ENCODE measurements at places on chromosomes 5 and 9.

DNA sequence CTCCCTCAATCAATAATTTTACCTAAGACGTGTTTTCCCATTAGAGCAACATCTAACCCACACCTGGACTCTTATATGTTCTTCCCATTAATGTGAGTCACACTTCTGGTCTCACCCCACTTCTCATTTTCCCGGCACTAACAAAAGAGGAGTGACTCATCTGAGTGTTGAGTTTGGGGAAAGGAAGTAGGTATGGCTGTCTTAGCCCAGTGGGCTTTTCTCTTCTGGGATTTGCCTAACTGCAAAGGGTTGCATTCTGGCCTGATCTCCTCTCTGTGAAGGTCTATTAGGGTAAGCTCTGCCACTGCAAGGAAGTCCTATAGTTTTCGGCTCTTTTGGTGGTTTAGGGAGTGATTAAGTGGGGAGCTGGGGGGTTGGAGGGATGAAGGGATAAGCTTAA is 195.6 kb downstream of the KIAA0825 start:
- no peak overlapping the region for H3K4me3 ChIP-seq
- H3K27me3 ChIP-seq: no peaks in the 10 kb centered on the region
- no peak for DNase-seq
- no peaks in the 10 kb centered on the region for H3K4me1 ChIP-seq

DNA sequence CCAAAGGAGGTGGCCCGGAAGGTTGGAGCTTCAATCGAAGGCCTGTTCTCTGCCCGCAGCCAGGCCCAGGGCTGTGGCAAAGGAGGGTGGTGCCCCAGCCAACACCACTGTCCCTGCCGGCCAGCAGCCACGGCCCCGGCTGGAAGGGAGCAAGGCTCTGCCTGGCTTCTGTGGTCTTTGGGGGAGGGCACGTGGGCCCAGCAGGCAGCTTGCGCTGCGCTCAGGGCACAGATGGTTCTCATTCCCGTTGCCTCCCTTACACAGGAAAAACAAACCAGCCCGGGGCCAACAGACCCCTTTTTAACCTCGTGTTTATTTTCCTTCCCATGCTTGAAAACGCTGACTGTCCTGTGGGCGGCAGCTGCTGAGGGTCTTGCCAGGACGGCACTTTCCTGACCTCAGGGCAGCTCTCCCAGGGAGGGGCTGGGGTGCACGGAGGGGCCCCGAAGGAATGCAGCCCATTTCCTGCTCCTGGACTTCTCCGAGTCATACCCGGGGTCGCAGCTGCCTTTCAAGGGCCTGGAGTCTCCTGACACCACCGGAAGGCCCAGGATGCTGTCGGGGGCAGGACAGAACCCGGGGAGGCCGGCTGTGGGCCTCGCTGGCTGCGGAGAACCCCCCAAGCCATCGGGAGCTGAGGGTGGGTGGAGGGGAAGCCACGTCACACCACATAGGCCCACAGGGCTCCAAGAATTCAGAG is 1.1 kb upstream of the GPSM1 start:
- no peak overlapping the region for H3K4me3 ChIP-seq
- peaks cover 3% of the 10 kb centered on the region for H3K4me1 ChIP-seq
- no peak for DNase-seq
- H3K27me3 ChIP-seq: no peaks in the 10 kb centered on the region
- H3K27ac ChIP-seq: no peak overlapping the region

DNA sequence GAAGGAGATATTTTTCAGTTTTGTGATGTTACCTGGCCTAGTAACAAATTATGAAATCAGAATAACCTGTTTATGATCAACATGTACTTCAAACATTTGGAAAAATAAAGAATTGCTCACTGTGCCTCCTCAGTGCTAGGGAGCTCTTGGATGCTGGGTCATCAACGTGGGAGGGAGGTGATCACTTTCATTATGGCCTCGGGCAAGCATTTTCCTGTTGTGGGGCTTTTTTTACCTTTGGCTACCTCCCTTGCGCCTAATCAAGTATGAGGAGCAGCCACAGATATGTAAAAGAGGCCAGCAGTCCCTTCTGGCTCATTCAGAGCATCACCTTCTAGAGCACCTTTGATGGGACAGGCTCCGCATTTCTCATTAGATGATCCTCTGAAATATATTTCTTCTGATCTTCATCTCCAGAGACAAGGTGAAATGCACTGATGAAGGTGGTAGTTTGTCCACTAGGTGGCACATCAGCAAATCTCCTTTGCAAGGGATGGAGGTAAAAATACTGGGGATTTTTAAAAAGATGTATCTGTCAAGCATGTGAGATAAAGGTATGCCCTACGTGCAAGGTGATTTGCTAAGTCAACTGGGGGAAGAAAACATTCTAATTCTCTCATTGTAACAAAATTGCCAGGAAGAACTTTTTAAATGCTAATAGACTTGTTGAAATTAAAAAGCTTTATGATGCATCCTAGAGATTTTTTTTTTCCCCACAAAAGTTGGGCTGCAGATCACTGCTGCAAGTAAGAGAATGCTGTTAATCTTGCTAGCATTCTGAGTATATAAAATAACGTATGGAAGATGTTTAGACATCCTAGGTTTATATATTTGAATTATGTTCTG is 218.2 kb downstream of the MAST4 start:
- DNase-seq: no peak
- H3K27me3 ChIP-seq: peaks cover 34% of the 10 kb centered on the region
- H3K4me1 ChIP-seq: peaks cover 9% of the 10 kb centered on the region
- no peak overlapping the region for H3K27ac ChIP-seq
- no peak overlapping the region for H3K4me3 ChIP-seq

DNA sequence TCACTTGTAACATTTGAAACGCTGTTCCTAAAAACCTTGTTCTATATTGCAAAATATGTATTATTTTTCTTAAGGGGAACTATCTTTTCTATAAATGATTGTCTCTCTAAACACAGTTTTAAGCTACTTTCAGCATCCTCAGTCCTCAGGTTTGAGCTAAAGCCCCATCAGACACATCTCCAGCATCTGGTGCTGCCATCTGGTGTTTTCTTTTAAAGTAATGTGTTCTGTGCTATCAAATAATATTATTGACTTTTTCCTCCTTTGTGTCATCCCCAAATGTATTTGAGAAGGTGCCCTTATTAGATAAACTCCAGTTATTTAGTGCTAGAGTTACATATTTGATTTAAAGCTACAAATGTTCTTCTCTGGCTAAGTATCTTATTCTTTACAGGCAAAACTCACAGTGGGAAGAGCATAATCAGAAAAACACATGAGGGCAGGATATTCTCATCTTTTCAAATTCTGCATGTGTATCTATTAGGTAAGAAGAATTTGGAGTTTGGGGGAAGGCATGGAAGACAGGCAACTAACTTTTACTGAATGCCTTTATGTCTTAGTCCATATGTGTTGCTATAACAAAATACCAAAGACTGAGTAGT is 27.5 kb downstream of the ZNF474 start:
- no peaks in the 10 kb centered on the region for H3K36me3 ChIP-seq
- no peak overlapping the region for H3K27ac ChIP-seq
- peaks cover 6% of the 10 kb centered on the region for H3K4me1 ChIP-seq

DNA sequence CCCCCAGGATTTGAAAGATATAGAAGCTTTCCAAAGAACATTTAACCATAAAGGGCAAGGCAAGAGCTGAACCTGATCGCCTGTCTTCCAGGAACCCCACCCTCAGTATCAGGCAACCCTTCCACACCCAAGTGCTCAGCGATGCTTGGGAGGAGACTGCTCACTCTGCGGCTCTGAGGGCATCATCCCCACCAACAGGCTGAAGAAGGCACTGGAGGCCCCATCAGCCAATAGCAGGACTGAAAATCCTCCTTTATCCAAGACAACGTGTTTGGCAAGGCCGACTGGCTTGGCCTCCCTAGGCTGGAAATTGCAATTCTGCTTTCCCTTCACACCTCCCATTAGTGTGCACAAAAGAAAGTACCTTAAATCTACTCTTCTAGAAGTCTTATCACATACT is 1.4 kb upstream of the PPP2CA start:
- peaks cover 31% of the 10 kb centered on the region for H3K4me1 ChIP-seq
- H3K4me3 ChIP-seq: peak overlapping the region; percentile 80

- no peaks in the 10 kb centered on the region for H3K4me1 ChIP-seq
- DNase-seq: no peak
- peaks cover 4% of the 10 kb centered on the region for H3K36me3 ChIP-seq
- no peak overlapping the region for H3K4me3 ChIP-seq
- H3K27ac ChIP-seq: no peak overlapping the region
- no peaks in the 10 kb centered on the region for H3K27me3 ChIP-seq
Observed at GRCh38 chr5:143086908-143087637, 316.4 kb downstream of the NR3C1 start.

GRCh38 chr9:77853716-77854115 is 177.9 kb downstream of the GNAQ start:
- no peak for DNase-seq
- H3K27me3 ChIP-seq: no peaks in the 10 kb centered on the region
- peaks cover 32% of the 10 kb centered on the region for H3K4me1 ChIP-seq
- no peak overlapping the region for H3K27ac ChIP-seq
- H3K36me3 ChIP-seq: peaks cover 9% of the 10 kb centered on the region

DNA sequence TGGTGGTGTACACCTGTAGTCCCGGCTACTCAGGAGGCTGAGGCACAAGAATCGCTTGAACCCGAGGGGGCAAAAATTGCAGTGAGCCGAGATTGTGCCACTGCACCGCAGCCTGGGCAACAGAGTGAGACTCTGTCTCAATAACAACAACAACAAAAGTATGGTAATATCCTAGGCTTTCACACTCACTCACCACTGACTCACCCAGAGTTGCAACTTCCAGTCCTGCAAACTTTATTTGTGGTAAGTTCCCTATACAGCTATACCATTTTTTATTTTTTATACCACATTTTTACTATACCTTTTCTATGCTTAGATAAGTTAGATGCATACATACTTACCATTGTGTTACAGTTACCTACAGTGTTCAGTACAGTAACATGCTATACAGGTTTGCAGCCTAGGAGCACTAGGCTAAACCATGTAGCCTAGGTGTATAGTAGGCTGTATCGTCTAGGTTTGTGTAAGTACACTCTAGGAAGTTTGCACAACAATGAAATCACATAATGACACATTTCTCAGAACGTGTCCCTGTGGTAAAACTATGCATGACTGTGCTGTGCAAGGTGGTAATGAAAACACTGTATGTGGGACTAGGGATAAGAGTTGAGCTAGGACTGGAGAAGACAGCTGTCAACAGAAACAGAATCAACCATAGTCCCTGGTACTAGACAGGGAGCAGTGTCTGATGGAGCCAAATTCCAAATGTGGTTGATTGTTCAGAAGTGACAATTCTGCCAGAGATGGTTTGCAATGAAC is 109.5 kb upstream of the RAD23B start:
- peaks cover 3% of the 10 kb centered on the region for H3K27me3 ChIP-seq
- no peak overlapping the region for H3K4me3 ChIP-seq
- peak; percentile 21 for DNase-seq
- peaks cover 17% of the 10 kb centered on the region for H3K4me1 ChIP-seq
- H3K36me3 ChIP-seq: no peaks in the 10 kb centered on the region

- H3K27ac ChIP-seq: no peak overlapping the region
- H3K36me3 ChIP-seq: no peaks in the 10 kb centered on the region
- no peak for DNase-seq
- H3K4me3 ChIP-seq: no peak overlapping the region
- H3K27me3 ChIP-seq: no peaks in the 10 kb centered on the region
Observed at GRCh38 chr5:6216471-6217075, 161.8 kb downstream of the MED10 start.

- no peaks in the 10 kb centered on the region for H3K27me3 ChIP-seq
- no peaks in the 10 kb centered on the region for H3K4me1 ChIP-seq
- no peaks in the 10 kb centered on the region for H3K36me3 ChIP-seq
- DNase-seq: no peak
- no peak overlapping the region for H3K27ac ChIP-seq
Observed at GRCh38 chr5:172561151-172561550, 79.9 kb upstream of the NEURL1B start.

DNA sequence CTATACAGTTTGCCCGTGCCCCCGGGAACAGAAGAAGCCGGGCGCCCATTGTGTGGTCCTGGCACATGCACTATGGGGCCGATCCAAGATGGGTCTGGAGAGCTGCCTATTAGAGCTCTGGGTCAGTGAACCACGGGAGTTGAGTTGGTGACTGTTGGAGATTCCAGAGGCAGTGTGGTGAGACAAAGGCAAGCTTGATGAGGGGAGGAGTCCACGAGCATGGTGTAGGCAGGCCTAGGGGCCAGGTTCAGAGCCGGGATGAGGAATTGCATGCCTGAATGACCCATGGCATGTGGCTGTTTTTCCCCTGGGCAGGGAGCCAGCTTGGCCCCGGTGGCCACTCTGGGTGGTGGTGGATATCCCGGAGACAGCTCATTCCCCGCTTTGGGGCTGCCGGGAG is 84.4 kb upstream of the STC2 start:
- no peak overlapping the region for H3K4me3 ChIP-seq
- no peak for DNase-seq
- H3K27ac ChIP-seq: no peak overlapping the region
- H3K36me3 ChIP-seq: no peaks in the 10 kb centered on the region
- no peaks in the 10 kb centered on the region for H3K4me1 ChIP-seq
- no peaks in the 10 kb centered on the region for H3K27me3 ChIP-seq

DNA sequence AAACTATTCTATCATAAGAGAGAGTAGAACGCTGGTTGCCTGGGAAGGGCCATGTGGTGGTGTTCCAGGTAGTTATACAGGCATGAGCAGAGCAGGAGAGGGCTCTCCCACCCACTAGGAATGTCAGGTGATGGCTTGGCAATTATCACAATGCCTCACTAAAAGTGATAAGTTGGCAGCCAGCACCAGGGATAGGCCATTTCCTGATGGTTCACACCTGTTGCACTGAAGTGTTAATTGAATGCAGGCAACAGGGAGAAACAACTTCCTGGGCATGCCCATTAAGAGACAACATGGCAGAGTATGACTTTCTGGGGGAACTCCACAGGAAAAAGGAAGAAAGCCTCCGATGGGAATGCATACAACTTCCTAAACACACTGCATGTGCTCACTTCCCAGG is 593.2 kb downstream of the ELAVL2 start:
- H3K4me1 ChIP-seq: no peaks in the 10 kb centered on the region
- no peaks in the 10 kb centered on the region for H3K27me3 ChIP-seq
- no peaks in the 10 kb centered on the region for H3K36me3 ChIP-seq
- no peak overlapping the region for H3K4me3 ChIP-seq
- DNase-seq: no peak

GRCh38 chr5:54320256-54320655 is 9.9 kb upstream of the ARL15 start:
- H3K4me1 ChIP-seq: peaks cover under 1% of the 10 kb centered on the region
- DNase-seq: no peak
- no peak overlapping the region for H3K4me3 ChIP-seq
- no peaks in the 10 kb centered on the region for H3K36me3 ChIP-seq
- H3K27me3 ChIP-seq: peaks cover 43% of the 10 kb centered on the region
- no peak overlapping the region for H3K27ac ChIP-seq

- no peak overlapping the region for H3K27ac ChIP-seq
- H3K4me3 ChIP-seq: no peak overlapping the region
- DNase-seq: no peak
Observed at GRCh38 chr5:10525124-10525495, 38.8 kb upstream of the ANKRD33B start.

GRCh38 chr9:113622600-113623400 is 159.3 kb downstream of the RGS3 start:
- peak overlapping the region; percentile 21 for H3K4me3 ChIP-seq
- peak; percentile 87 for DNase-seq
- peaks cover 16% of the 10 kb centered on the region for H3K4me1 ChIP-seq
- H3K27ac ChIP-seq: peak overlapping the region; percentile 22
- H3K36me3 ChIP-seq: no peaks in the 10 kb centered on the region
